GM10248 (cell line): ENCODE measurements at places on chromosomes 5 and 9.

DNA sequence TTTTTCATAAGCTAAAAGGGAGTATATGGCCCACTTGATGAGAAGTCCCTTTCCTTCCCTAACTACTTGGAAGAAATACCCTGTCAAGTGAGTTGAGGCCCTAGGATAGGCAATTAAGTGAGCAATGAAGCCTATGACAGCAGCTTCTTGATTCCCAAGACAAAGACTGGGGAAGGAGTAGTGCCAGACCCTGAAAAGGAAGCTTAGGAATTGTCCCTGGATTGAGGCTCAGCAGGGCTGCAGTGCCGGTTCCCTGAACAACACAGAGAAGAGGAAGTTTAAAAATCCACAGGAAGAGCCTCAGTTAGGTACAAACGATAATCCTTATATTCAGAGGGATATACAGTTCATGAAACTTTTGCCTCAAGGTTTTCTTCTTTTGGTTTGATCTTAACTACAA lies 61.8 kb upstream of the RAD23B start:
- no peak for DNase-seq

DNA sequence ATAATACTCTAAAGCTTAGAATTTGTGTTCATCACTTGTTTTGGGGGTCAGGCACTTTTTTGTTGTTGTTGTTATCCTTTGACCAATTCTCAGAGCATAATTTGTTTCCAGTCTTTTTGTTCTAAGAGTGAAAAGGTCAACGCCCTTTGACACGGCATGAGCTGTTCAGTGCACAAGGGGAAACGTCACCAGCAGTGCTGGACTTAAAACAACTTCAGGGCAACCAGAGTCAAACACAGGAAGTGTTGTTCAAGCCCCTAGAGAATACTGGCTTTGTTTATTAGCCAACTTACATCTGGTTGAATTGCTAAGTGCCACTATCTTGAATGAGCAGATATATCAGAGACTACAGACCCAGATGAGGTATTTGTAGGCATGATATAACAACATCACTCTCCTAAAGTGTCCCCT lies 368.9 kb downstream of the TMEM161B start:
- DNase-seq = no peak

DNA sequence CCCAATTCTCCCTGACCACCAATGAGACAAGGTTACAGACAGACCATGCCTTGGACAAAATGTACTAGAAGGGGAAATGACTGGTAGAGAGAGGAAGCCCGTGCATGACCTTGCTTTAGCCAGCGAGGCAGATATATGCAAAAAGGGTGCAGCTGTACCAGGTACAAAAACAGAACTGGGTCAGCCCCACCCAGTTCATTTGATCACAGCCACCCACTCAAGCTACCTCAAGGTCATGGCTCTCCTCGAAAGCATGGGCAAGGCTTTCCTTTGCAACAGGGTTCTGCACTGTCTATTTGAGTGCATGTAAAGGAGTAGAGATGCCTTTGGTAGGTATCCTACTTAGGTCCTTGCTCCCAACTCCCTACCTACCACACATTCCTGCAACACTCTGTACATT lies 33.3 kb downstream of the TLE1 start:
- no peak for DNase-seq

GRCh38 chr9:113592876-113593575 lies 129.5 kb downstream of the RGS3 start:
- DNase-seq = no peak

- DNase-seq = no peak
Observed at GRCh38 chr5:122885045-122885517, 39.7 kb downstream of the SNX24 start.

DNA sequence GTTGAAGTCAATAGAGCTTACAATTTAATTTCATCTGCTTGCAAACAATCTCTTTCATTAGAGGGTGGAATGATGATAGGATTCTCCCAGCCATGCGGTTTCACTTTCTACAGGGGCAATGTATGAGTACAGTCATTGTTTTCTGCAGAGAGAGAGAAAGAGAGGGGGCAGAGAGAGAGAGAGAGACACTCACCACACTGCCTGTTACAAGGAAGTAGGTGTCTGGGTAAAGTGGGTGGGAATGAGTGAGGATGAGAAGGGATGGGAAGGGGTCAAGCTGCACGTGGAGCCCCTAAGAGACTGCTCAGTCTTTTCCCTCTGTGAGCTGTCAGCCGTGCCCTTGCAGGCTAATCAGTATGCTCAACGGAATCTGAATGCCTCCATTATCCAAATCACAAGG lies 454.3 kb downstream of the KDM4C start:
- DNase-seq = no peak

DNA sequence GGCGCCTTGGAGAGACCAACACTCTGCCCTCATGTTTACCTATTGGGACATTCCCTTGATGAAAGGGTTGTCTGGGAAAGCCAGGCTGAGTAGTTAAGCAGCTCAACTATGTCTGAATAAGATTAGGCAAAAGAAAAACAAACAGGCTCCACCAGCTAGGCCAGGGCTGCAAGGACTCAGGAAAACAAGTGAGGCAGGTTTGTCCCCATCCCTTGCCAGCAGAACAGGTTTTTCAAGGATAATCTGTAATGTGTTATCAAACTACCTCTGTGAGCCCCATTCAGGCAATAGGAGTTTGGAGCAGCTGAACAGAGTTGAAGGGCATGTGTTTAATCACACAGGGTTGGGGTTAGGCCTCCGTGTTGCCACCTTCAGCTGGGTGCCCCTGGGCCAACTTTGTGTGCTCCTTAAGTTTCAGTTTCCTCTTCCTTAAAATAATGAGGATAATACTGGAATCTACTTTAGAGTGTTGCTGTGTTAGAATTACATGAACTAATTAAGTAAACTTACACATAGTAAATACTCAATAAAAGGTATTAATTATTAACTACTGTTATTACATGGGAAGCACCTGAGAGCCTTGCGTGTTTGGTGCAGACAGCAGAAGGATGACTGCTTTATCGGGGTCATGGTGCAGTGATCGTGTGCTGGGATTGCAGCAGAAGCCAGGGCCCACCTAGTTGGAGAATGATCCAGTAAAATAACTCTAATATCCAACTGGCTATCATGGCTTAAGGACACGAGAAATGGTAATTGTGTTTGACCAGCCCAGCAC lies 72.1 kb upstream of the ATP10B start:
- no peak for DNase-seq

DNA sequence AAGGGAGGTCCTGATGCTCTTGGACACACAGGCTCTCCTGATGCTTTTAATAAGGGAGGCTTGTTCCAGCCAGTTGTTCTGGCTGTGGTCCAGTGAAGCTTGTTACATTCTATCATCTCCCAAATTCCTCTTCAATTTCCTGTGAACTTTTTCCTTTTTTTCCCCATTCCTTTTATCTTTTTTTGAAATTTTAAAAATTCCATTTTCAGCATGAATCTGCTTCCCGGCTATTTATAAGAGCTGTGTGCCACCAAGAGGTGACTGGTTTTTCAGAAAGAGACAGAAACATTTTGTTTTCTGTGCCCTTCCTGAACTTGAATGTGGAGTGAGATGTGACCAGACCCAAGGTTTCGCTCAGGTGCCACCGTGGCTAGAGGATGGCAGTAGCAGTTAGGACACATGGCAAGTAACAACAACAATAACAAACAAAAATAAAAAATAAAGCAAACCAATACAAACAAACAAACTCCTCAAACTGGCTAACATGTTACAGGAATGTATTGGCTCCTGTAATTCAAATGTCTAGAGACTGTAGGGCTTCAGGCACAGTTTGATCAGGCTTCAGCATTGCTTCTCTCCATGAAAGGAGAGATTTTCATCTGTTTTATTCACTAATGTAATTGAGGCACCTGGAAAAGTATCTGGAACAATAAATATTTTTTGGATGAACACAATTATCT lies 121.1 kb downstream of the BOD1 start:
- DNase-seq = no peak

GRCh38 chr9:138022756-138023393 lies 145.3 kb downstream of the CACNA1B start:
- DNase-seq = no peak

DNA sequence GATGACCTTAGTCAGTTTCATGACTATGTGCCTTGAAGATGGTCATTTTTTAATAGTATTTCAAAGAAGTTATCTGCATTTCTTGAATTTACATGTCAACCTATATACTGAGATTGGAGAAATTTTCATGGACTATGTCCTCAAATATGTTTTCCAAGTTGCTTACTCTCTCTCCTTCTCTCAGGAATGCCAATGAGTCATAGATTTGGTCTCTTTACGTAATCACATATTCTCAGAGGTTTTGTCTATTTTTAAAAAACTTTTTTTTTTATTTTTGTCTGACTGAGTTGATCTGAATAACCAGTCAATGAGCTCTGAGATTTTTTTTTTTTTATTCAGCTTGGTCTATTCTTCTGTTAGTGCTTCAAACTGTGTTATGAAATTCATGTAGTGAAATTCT lies 374.7 kb upstream of the GRIN3A start:
- DNase-seq = no peak

DNA sequence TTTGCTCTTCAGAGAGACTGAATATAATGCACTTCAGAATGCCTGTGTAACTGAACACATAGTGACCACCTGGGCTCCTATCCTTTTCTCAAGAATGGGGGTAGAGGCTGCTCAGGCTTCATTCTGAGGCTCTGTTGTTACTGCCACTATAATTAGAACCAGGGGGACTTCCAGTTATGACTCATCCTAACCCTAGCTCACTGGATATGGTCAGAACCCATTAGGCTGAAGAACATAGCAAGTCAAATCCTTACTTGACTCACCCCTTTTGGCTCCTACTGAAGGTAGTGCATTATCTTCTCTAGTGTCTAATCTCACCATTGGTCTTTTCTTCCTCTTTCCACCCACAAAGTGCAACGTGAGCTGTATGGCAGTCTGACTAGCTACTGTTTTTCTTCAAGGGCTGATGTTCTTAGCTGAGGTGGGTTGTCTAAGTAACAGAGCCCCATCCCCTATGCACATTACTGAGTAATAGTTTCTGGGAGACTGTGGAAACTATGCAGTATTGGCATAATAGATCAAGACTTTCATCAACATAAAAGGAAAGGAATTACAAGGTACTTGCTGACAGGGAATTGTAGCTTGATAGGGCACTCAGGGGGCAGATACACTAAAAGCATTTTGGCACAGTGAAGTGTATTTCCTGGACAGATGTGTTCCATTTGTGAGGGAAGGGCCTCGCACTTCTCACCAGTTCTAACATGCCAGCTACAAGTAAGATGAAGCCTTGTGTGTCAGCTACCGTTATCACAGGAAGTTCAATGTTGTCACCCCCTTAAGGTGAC lies 431.0 kb upstream of the MEF2C start:
- DNase-seq = peak; percentile 64

DNA sequence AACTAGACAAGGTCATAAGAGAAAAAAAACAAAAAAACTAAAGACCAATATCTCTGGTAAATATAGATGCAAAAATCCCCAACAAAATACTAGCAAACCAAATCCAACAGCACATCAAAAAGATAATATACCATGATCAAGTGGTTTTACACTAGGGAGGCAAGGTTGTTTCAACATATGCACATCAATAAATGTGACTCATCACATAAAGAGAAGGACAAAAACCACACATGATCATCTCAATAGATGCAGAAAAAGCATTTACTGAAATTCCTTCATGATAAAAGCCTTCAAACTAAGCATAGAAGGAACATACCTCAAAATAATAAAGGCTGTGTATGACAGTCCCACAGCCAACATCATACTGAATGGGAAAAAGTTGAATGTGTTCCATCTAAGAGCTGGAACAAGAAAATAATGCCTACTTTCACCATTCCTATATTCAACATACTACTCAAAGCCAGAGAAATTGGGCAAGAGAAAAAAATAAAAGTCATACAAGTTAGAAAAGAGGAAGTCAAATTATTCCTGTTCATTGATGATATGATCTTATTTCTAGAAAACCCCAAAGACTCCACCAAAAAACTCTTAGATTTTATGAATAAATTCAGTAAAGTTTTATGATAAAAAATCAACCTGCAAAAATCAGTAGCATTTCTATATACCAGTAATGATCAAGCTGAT lies 72.2 kb upstream of the FAM169A start:
- DNase-seq = no peak

DNA sequence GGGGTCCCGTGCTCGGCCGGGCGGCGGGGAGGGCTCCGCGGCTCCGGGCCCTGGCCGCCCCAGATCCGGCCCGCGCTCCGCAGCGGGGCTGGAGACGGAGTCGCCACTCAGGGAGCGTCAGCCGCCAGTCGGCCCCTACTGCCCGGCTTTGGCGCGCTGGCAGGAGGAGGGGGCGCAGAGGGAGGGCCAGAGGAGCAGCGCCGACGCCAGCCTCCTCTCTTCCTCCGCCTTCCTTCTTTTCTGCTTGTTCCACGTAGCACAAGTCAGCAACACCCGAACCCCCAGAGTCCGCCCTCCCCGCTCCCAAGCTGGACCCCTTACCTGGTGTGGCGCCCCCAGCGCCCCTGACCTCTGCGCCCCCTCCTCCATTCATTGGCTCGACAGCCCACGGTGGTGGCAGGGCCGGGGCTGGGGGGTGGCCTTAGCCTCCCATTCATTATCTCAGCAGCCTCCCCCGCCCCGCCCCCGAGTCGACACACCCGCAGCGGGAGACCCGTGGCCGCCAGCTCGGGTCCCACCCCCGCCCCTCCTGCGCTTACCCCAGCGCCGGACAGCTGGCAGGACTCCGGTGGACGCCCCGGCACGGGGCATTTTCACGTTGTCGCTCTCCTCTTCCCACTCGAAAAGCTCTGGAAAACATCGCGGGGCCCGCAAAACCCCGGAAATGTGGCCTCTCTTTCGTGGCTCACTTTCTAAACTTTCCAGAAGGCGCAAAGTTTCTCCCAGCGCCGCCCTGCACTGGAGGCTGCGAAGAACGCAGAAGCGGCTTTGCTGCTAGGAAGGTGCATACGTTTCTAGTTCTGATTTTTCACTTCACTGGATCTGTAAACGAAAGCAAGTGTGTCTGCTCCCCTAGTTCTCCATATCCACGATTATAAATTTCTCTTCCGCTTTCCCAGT lies at the start of gene LPAR1:
Gene LPAR1 (minus strand): TSS at position 140 of the 900 bp plus-strand sequence. CDS start 66,353 bp downstream, outside the sequence.
- no peak for DNase-seq

- no peak for DNase-seq
Observed at GRCh38 chr5:173323106-173323798, 5.0 kb downstream of the STC2 start.

GRCh38 chr5:20524991-20525529 lies 537.1 kb upstream of the CDH18 start:
- no peak for DNase-seq

DNA sequence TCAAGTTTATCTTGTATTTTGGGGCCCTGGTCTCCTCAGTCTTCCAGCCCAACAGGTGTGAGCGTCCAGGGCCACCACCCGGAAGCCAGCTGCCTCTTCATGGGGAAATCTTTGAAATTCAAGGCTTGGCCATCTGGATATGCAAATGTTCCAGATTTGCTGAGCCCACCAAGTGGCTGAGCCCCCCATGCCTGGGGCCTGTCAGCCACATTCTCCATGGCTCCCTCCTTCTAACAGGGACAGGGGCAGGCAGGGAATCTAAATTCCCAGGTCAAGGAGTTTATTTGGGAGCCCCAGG lies 14.2 kb upstream of the CXXC5 start:
- no peak for DNase-seq

- no peak for DNase-seq
Observed at GRCh38 chr9:36319183-36319582, 60.9 kb upstream of the GNE start.

- peak; percentile 52 for DNase-seq
Observed at GRCh38 chr5:14438195-14438606, 143.4 kb upstream of the OTULINL start.

DNA sequence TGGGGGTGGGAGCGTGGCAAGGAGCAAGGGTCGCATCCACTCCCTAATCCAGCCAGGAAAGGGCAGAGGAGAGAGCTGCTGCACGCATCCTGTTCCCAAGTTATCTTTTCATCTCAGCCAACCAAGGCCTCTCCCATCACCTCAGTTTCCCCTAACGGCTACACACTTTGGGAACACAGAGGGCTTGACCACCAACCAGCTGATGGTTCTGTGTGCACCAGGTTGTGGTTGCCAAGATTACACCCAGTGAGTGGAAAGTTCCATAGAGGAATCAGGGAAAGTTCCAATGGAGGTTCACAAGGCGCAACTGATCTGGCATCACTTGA lies 53.9 kb downstream of the ADAM19 start:
- no peak for DNase-seq
